ENCODE measurements at places on chromosomes 4 and X.
A peak's percentile ranks its signal among the peaks of the same experiment; 100 is the strongest.

GRCh38 chr4:169437299-169438047 lies 166.7 kb upstream of the SH3RF1 start:
- no peak for DNase-seq

DNA sequence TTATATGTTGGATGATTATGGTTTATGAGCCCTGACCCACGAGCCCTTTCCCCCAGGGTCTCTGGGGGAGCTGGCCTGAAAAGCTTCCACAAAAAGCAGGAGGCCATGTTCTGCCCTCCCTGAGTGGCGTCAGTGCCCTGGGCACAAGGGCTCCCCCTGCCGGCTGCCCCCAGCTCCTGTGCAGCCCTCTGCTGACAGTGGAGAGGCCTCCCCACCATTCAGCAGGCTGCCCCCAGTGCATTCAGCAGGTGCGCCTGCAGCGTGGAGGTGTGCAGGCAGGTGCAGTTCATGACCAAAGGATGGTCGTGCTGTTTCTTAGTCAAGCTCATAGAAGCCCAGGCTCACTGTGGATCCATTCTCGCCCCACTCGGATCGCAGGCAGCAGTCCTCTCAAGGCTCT lies 12.5 kb upstream of the S100P start:
- DNase-seq, result no peak

- DNase-seq, result no peak
These were observed 83.4 kb downstream of the UCHL1 start for GRCh38 chr4:41339812-41340809.

GRCh38 chrX:57985951-57986350 lies 75.7 kb upstream of the ZXDA start:
- DNase-seq, result no peak

DNA sequence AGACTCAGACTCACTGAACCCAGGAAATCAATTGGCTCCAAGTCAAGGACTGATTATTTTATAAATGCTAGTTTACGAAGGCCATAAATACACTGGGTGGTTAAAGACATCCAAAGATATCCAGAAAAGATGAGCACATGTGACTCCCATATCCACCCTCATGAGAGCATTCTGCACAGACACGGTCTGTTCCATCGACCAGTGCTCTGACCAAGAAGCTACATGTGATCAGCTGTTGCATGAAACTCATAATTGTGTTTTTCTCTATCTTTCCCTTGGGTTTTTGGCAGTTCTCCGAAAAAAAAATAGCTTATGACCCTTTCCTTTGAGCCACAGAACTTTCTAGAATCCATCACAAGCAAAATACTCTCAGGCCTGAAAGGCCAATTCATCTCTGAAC lies 2.7 kb upstream of the PIR start:
- DNase-seq, result no peak

DNA sequence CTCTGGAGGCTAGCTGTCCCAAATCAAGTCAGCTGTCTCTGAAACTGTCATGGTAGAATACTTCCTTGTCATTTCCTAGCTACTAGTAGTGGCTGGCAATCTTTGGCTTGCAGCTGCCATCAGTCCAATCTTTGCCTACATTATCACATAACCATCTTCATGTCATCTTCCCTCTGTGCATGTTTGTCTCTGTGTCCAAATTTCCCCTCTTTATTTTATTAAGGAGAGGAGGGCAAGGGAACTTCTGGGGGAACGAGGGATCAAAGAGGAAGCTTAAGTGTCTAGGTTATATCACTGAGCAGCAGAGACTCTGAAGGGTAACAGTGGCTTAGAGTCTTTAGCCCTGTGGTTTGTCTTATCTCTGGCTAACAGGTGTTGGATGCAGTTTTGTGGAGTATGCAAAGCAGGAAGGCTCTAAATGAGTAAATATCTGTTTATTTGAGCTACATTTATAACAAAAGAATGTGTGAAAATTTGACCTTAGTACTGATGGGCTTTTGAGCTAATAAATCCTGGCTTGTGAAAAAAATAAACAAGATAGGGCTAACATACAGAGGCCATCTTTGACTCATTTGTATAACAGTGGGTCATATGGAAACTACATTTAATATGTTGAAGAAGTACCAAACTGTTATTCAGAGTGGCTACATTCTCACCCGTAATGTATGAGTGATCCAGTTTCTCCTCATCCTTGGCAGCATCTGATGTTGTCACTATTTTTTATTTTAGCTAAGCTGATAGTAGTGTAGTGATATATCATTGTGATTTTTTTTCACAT lies 49.4 kb upstream of the ENOX2 start:
- no peak for DNase-seq

DNA sequence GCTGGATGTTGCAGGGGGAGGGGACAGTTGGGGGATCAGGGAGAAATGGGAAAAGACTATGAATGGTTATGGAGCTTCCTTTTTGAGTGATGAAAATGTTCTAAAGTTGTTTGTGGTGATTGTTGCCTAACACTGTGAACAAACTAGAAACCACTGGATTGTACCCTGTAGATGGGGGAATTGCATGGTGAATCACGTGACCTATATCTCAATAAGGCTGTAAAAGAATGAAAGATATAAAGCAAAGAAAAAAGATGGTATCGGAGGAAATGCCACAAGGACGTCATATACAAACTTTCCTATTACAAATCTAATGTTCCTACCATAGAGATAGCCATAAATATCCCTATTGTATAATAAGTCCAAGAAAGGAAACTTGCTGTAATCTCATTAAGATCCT lies 20.6 kb upstream of the CT55 start:
- no peak for DNase-seq

DNA sequence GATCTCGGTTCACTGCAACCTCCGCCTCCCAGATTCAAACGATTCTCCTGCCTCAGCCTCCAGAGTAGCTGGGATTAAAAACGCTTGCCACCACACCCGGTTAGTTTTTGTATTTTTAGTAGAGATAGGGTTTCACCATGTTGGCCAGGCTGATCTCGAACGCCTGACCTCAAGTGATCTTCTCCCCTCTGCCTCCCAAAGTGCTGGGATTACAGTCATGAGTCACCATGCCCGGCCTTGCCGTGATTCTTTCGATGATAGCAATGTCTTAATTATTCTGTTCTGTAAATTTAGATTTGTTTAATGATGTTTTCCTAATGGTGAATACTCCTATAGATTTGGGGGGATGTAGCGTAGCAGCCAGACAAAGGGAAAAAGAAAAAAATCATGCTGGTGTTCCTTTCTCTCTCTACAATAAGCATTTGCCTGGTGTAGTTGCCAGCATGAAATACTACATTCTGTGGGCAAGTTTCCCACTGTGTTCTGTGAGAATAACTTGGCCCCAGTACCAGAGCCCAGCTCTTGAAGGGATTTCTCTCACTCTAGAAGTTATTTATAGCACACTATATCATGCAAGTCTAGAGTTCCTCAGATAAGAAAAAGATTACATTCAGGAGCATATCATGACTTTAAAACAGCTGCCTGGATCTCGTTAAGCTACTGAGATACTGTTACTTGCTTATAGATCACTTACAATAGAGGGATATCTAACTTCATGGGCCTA lies 15.4 kb downstream of the NIPAL1 start:
- no peak for DNase-seq

- DNase-seq, result no peak
These were observed 335.4 kb downstream of the BCOR start for GRCh38 chrX:39762266-39762841.

DNA sequence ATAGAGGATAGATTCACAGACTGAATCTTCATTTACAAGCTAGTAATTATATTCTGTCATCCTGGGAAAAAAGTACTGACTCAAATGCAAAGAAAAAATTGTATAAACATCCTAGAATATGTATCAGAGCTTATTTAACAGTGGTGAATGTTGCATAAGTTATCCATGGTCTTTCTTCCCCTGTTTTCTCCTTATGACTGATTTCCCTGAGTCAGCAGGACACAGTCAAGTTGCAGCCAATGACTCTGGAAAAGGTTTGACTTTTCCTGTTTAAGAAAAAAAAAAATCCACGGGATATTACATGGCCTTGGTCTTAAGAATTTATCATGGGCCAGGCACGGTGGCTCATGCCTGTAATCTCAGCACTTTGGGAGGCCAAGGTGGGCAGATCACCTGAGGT lies 36.5 kb downstream of the INPP4B start:
- DNase-seq, result no peak

DNA sequence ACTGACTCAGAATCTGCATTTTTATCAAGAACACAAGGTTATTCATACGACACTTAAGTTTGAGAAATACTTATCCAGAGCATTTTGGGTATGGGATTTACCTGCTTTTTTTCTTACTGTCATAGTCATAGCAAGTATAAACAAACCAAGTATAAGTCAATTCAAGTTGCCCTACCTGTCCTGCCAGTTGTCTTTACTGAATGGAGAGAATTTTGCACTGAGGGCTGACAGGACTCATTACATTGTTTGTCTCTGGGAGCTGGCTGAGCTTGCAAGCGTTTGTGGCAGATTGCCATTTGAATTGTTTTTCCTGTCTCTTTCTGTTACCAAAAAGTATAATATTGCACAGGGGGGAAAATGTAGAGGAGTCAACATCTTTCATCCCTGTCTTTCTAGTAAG lies 278.9 kb upstream of the MAGEC2 start:
- peak; percentile 83 for DNase-seq

- no peak for DNase-seq
These were observed 408.3 kb downstream of the HNRNPD start for GRCh38 chr4:81965454-81965853.

DNA sequence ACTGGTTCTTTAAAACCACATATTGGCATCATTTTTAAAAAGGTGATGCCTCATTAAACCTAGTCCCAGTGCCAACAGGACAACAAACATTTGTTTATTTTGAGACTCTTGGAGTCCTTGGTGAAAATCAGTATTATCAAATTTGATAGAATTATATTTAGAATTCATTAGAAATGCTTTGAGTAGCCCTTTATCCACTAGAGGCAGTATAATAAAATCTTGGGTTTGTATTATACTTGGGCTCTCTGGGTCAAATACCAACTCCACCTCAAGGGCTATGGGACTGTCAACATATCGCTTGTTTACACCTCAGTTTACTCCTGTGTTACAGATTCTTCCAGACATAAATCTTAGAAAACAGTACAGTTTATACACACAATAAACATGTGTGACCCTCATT lies 335.7 kb upstream of the FSTL5 start:
- no peak for DNase-seq

GRCh38 chr4:112251019-112251643 lies 19.5 kb downstream of the AP1AR start:
- DNase-seq, result peak; percentile 72

- DNase-seq, result no peak
These were observed 8.5 kb downstream of the FRMD7 start for GRCh38 chrX:132119283-132119682.

GRCh38 chr4:110624398-110624780 lies 1.5 kb upstream of the PITX2 start:
- no peak for DNase-seq

DNA sequence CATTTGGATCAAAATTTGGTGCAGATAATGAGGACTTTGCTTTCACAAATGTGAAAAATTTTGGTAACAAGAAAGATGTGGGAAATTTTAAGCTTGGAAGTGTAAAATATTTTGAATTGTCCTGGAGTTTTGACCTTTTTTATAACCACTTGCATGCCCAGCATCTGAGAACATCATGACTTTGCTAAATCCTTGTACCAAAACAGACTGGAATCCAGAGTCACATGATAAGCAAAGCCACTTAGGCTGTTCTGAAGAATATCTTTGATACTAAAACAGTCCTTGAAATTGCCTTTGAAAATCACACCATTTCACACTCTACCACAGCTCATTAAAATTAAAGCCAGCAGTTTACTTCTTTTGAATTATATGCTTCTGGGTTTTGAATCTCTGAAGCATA lies 2.5 kb upstream of the PPM1K start:
- no peak for DNase-seq

DNA sequence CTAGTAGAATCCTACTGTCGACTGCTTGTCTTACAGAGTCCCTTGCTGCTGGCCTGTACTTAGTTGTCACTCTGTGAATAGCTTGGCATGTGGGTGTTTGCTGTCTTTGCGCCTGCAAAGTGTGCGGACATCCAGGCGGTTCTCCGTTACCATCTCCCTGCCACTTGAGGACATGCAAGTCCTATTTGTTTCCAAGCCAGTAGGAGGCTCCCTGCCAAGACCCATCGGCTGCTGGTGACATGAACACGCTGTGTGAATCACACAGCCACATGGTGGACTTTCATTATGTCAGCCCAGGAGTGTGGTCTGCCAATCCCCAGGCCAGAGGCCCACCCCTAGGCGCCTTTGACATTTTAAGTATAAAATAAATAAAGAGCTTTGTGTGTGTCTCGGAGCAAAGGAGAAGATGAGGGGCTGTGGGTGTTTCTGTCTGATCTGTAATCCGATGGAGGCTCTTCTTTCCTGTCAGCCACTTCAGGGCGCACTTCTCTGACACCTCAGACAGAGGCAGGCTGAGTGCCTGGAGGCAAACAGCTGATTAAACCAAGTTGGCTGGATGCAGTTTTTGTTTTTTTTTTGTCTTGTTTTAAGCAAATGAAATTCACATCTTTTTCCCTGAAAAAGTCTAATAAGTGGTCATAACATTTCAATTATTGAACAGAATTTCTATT lies 51.5 kb downstream of the ALPK1 start:
- DNase-seq, result peak; percentile 68

GRCh38 chr4:4402966-4403365 lies 16.1 kb downstream of the NSG1 start:
- DNase-seq, result no peak

DNA sequence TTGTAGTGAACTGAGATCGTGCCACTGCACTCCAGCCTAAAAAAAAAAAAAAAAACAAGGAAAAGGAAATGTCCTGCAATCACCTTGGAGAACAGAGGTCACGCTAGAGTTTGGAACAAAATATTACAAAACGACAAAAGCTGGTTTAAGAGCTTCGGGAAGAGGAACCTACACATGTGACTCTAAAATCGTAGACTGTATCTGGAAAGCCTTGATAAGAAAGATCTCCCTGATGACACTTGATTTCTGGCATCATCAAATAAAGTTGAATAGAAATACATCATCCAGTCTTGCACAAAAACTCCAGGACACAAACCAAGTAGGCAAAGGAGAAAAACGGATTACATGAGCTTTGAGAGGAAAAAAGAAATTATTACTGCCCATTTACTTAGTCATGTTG lies 31.1 kb upstream of the DOCK11 start:
- DNase-seq, result no peak

- no peak for DNase-seq
These were observed 229.8 kb upstream of the NDST4 start for GRCh38 chr4:115343171-115343570.

DNA sequence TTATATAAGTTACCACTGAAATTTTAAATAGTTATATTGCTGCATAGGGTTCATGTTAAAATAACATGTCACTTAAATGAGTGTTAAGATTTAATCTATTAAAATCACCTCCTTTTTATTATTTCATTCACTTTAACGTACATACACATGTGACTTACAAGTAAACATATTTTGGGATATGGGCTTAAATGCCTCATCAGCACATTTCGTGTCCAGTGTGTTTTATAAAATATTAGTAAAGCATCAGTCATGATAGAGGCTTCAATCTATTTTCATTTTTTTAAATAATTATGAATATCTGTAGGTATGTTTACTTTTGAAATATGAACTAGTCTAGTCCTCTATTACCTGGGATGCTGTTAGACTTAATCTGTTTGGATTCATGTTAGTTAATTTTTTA lies 143.6 kb downstream of the NPNT start:
- no peak for DNase-seq

All from LNCaP clone FGC (cell line).